ENCODE measurements at places on chromosomes 12 and 14.

GRCh38 chr12:112049351-112049750, 36.1 kb downstream of the ERP29 start:
- DNase-seq = no peak

- DNase-seq = no peak
These were observed 503.0 kb upstream of the LMO3 start for GRCh38 chr12:17108877-17109541.

DNA sequence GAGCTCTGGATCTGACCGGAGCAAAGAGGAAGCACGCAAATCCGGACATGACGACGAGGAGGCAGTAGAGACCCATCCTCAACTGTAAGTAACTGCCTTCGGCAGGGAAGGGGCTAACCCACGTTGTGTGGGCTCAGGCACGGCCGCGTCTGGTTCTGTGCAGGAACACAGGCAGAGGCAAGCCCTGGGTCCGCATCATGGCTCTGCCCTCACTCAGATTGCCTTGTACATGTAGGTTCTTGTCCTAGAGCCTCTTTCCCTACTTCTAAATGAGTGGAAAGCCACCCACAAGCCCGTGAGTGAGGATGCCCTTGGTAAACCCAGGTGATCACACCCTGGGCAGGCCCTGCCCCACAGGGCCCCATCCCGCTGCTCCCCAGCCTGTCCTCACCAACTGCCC, 8.9 kb upstream of the RPLP0 start:
- no peak for DNase-seq

DNA sequence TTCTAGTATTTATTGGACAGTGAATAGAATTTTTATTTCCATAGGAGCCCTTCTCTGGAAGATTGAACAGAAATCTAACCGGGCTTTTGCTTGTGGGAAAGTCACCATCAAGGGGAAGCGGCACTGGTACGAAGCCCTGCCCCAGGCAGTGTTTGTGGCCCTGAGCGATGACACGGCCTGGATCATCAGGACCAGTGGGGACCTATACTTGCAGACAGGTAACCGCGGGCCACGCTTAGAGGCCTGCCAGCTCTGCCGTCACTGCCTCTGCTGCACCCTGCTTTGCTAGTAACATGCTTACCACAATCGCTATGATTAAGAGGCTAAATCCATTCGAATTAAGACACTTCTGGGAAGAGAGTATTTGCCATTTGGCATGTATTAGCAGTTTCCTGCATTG, 69.2 kb downstream of the ANKRD9 start:
- DNase-seq = no peak

DNA sequence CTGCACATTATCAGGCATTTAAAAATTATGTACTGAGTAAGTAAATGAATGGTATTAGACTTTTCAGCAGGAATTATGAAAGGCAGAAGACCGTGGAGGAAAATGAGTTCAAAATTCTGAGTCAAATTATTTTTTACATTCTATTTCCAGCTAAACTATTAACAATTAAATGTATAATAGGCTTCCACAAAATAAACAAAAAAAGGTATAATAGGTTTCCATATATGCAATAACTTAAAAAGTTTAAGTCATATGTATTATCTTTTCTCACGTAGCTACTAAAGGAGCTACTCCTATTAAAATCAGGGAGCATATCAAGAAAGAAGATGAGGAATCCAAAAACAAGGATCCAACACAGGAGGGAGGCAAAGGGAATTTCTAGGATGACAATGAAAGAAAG, 11.4 kb upstream of the VCPKMT start:
- DNase-seq = no peak

- DNase-seq = no peak
These were observed 3.5 kb downstream of the CDKN1B start for GRCh38 chr12:12720672-12721161.

- DNase-seq = no peak
These were observed 117.7 kb downstream of the ETV6 start for GRCh38 chr12:11767029-11767724.

DNA sequence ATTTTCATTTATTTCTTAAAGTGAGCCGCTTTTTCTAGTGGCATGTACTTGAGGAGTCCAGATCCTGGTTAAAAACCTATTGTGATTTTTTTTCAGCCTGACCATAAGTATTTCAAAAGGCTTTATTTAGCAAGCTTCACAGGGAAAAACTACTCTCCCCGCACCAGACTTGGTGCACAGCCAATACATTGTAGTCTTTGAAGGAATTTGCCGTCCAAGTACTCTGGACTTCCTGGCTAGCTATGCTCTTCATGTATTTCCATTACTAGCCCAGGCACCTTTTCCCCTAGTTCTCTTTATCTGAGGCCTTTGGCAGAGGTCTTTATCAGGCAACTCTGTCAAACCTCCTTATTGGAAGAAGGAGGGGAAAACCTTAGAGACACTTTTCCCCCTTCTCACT, 234.7 kb downstream of the CCDC91 start:
- no peak for DNase-seq

GRCh38 chr14:71060274-71060673, 153.0 kb downstream of the PCNX1 start:
- DNase-seq = no peak

- DNase-seq = no peak
These were observed 21.5 kb downstream of the ANAPC5 start for GRCh38 chr12:121330692-121331091.

DNA sequence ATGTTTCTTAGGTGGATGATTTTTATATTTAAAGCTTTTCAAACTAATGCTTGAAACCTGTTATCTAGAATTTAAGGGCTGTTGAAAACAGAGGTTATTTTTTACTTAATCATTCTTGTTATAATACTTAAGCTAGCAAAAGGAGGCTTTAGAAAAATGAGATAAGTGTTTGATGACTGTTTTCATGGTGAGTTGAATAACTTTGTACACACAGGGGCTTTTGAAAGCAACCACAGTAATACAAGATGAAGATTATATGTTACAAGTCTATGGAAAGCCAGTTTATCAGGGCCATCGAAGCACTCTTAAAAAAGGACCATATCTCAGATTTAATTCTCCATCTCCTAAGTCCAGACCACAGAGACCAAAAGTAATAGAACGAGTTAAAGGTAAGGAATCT, 33.3 kb downstream of the KIAA0586 start:
- DNase-seq = no peak

DNA sequence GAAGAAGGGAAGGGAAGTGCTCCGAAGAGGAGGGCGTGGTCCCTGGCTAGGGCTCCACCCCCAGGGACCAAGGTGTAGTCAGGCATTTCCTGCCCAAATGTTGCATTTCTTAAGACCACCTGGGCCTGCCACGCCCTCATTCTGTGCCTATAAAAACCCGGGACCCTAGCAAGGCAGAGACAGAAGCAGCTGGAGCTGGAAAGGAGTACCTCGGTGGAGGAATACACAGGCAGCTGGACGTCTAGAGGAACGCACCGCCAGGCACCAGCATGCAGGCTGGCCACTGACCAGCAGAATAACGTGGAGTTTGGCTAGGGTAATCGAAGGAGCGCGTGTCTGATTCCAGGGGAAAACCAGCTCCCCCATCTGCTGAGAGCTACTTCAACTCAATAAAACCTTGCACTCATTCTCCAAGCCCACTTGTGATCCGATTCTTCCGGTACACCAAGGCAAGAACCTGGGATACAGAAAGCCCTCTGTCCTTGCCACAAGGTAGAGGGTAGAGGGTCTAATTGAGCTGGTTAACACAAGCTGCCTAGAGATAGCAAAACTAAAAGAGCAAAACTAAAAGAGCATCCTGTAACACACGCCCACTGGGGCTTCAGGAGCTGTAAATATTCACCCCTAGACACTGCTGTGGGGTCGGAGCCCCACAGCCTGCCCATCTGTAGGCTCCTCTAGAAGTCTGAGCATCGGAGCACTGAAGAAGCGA, 21.0 kb downstream of the CFL2 start:
- DNase-seq = no peak

- DNase-seq = peak; percentile 6
These were observed 500 bp downstream of the GPR137C start for GRCh38 chr14:52553002-52553670.

- no peak for DNase-seq
These were observed 183.3 kb downstream of the SSPN start for GRCh38 chr12:26378711-26379110.

DNA sequence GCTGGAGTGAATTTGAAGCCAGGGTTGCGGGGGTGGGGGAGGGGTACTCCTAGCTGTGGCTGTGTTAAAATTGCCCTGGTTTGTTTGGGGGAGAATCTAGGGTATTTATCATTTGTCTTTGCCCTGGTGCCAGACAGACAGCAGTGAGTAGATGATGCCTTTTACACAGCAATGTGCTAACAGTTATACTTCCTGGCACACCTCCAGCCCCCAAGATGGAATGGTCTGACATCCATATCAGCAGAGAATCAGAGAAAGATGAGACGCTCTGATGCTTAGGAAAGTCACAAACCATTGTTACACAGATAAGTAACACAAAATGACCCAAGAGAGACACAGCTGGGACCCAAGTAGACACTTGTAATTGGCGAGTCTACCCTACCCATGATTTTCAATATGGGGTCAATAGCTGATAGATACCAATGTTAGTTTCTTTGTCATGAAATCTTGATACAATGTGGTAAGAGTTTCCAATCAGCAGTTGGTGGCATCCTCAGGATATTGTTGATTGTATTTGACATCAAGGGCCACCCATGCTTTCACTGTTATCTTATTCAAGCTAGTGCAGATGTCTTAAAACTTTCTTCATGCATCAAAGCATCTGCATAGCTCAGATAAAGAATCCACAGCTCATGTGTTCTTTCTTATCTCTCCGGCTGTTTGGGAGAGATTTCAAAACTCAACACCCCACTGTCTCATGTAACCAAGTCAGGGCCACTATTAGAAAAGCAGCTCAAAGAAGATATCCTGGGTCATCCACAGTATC, 2.6 kb upstream of the PRKAB1 start:
- no peak for DNase-seq

GRCh38 chr12:105357162-105357691, 26.7 kb downstream of the C12orf75 start:
- DNase-seq = no peak

DNA sequence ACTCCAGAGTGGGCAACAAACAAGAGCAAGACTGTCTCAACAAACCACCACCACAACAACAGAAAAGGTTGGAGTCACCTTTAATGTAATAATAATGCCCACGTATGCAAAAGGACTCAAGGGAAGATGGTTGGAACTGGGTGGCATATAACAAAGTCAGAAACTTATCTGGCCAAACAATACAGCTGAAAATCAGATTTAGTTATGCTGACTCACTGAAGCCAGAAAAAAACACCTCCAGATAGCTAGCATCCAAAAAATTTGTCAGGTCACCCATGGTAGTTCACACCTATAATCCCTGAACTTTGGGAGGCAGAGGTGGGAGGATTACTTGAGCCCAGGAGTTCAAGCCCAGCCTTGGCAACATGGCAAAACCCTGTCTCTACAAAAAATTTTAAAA, 24.4 kb downstream of the SLC11A2 start:
- no peak for DNase-seq

DNA sequence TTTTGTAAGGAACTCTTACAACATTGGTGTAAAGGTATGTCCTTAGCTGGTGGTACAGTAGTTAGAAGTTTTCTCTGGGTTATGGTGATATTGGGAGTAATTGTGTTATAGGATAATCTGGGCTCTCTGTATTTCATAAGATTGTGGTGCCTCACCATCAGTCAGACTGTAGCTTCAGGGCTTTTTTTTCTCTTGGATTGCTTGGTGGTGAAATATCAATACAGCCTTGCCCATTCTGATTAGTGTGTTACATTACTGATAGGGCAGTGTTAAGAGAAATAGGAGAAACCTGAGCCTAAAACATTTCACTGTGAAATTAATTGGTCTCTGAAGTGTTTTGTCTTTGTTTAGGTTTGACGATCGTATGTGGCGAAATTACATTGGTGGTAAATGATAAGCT, 71.0 kb downstream of the RCOR1 start:
- no peak for DNase-seq

DNA sequence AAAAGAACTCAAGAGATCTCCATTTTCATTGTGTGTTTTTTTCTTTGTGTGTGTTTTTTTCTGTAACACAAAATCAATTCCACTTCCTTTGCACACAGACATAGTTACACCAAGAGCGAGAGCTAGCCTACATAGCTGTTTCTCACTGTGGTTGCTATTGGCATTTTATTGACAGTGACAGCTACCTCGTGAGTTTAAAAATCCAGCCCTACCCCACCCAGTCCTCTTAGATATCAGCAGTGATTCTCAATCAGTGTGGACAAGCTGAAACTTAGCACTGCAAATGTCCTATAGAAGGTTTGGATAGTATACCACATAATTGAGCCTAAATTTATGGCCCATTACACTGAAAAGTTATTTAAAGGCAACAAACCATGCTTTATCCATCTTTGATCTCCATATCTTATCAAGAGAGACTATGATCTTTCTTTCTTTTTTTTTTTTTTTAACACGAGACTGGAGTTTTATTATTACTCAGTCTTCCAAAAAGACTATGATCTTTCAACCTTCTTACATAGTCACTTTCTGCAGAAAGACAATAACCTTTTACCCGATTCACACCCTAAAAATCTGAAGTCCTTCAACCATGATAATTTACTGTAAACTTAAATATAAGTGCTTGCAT, 46.8 kb downstream of the ATP2B1 start:
- no peak for DNase-seq

GRCh38 chr14:79705126-79705894, 506.0 kb downstream of the DIO2 start:
- DNase-seq = no peak

- DNase-seq = no peak
These were observed 20.1 kb upstream of the KRT80 start for GRCh38 chr12:52211716-52212585.

GRCh38 chr12:57347284-57347683, 83.6 kb downstream of the R3HDM2 start:
- no peak for DNase-seq

- DNase-seq = no peak
These were observed 1.1 kb downstream of the BRI3BP start for GRCh38 chr12:124994437-124994975.

- no peak for DNase-seq
These were observed 1.2 kb upstream of the LRP1-AS start for GRCh38 chr12:57148469-57149244.

DNA sequence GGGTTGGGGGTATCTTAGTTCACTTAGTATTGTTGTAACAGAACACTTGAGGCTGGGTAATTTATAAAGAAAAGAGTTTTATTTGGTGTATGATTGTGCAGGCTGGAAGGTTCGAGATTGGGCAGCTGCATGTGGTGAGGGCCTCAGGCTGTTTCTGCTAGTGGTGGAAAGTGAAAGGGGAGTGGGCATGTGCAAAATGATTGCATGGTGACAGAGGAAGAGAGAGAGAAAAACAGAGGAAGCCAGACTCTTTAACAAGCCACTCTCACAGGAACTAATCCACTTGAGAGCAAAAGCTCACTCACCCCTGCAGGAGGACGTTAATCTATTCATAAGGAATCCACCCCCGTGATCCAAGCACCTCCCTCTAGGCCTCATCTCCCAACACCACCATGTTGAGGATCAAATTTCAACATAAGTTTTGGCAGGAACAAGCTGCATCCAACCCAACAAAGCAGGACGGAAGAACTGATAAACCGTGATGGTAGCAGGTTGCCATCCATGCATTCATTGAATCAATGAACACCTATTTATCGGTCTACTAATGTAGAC, 165.0 kb upstream of the GZMB start:
- no peak for DNase-seq

- no peak for DNase-seq
These were observed 14.3 kb downstream of the FNTB start for GRCh38 chr14:65000898-65001591.

All from stimulated activated CD8-positive, alpha-beta memory T cell treated with anti-CD3 and anti-CD28 coated beads, Interleukin-12 subunit alpha, Interleukin-12 subunit beta, amount 100 ng/mL, for 4 hours (primary cell).